T-cell (primary cell): ENCODE measurements at places on chromosomes 7 and 10. TPM values are rescaled to one million over a fixed set of nuclear protein-coding genes. Genes with fewer than 3 reads are reported as not detected.
A peak's percentile ranks its signal among the peaks of the same experiment; 100 is the strongest.

CACNA2D1 gene
- total RNA-seq = 0.35 TPM

DNA sequence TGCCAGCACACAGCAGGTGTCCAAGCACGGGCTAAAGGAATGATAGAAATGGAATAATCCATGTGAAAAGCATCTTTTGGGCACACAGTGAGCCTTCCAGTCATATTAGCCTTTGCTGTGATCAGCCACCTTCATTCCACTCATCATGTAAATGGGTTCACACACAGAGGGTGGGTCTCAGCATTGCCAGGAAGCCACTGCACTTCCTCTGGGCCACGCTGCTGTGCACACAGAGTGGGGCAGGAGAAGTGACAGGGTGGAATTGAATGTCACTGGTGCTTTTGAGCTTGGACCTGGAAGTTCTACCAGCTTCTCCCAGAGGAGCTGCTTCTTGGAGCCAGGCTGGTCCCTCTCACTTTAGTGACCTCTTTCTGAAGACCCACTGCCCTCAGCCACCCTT lies 203.5 kb downstream of the USP6NL start:
- H3K4me3 ChIP-seq = no peak overlapping the region
- DNase-seq = no peak
- peak overlapping the region; percentile 24 for H3K27ac ChIP-seq

DNA sequence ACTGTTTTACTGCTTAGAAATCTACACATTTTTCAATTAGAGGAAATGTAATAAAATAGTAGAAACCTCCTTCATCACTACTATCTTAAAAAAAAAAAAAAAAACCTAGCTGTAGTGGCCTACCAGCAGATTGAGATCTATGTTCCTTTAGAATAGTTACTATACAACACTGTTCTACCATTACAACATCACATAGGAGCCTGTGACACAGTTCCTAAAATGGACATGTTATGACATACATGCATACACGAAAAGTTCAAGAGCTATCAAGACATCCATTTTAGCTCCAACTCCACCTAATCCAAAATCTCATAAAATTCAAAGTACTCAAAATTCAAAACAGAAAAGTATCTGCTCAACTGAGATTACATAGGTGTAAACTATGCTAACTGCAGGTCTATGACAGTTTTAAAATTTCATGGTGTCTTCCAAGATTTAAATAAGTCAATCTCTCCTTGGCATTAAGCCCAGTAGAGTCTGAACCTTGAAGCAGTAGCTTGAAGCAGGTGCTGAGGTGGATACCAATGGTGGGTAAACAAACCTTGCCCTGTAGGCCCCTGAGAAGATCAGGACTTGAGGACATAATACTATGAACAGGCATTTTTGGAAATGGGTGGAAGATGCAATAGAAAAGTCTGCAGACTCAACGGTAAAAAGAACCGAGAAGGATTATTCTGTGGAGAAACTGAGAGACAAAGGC lies 17.0 kb downstream of the CACUL1 start:
- H3K36me3 ChIP-seq = no peaks in the 10 kb centered on the region
- H3K4me1 ChIP-seq = peaks cover 27% of the 10 kb centered on the region
- H3K4me3 ChIP-seq = no peak overlapping the region
- no peak for DNase-seq
- no peak overlapping the region for H3K27ac ChIP-seq
- H3K27me3 ChIP-seq = no peaks in the 10 kb centered on the region

DNA sequence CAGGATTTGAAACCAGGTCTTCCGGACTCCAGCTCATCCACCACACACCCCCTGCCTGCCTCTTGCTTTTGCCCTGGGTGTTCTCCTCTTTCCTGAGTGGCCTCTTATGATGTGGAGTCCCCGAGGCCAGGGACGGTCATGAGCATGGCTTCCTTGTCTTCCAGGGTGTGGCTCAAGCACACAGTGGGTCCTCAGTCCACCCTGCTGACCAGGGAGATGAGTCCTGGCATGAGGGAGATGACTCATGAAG lies 32.8 kb downstream of the DNAJB12 start:
- H3K36me3 ChIP-seq = no peaks in the 10 kb centered on the region
- H3K27me3 ChIP-seq = no peaks in the 10 kb centered on the region
- H3K4me3 ChIP-seq = no peak overlapping the region

DNA sequence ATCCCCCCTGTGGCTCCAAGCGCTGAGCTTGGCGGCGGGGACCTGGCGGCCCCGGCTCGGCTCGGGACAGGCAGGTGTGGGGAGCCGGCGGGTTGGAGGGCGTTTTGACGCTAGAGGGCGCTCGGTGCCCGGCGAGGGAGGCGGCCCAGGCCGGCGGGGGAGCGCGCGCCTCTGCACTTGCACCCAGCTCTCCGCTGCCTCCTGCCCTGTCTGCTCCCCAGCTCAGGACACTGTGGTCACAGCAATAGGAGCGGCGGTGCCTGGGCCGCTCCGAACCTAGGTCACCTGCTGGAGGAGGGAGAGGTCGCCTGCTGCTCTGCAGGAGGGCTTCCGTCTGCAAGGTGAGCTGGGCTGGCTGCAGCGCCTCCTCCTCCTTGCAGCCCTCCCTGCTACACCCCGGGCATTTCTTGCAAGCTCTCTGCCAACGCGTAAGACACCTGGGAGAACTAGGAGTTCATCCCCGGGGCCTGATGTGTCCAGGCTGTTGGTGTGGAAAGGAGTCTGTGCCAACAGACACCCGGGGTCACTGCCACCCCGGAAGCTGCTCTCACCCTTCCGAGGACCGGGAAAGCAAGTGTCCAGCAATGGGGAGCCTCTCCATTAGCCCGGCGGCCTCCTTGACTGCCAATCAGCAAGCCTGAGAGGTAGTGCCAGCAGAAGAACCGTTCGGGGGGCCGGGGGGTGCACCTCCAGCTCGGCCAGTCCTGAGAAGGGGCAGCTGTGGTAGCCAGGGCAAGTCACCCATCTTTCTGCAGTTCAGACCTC lies 620.4 kb downstream of the GALNT17 start:
- H3K36me3 ChIP-seq = no peaks in the 10 kb centered on the region
- DNase-seq = no peak
- H3K4me3 ChIP-seq = no peak overlapping the region
- H3K27ac ChIP-seq = no peak overlapping the region
- H3K27me3 ChIP-seq = peaks cover 22% of the 10 kb centered on the region
- H3K4me1 ChIP-seq = peaks cover 4% of the 10 kb centered on the region

DNA sequence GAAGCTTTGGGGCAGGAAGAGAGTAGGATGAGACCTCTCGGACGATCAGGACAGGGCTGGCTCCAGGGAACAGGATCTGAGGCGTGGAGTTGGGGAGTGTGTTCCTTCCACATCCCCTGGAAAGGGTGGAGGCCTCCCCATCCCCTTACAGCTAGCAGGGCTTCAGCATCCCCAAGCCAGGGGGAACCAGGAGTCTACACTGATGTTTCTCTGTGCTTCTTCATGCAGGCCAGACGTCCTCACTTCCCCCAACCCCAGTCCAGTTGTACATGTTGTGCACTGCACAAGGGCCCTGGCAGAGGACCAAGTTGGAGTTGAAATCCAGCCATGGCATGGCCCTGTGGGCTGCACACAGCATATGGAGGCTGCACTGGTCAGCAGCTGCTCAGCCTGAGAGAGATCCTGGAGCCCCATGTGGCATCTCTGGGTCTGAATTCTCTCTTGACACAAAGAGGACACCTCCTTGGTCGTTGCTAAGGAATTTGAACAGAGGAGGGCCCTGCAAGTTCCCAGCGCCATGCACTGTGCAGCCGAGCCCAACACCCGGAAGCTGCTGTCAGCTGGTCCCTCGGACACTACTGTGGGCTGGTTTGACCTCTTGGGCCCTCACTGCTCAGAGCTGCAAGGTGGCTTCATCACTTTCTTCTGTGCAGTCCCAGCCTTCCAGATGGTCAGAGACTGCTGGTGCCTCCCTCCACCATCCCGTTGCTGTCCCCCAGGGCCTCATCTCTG lies 181.1 kb downstream of the DNAJB6 start:
- DNase-seq = no peak
- H3K4me3 ChIP-seq = no peak overlapping the region
- no peaks in the 10 kb centered on the region for H3K36me3 ChIP-seq
- H3K4me1 ChIP-seq = no peaks in the 10 kb centered on the region
- H3K27me3 ChIP-seq = peaks cover 35% of the 10 kb centered on the region
- no peak overlapping the region for H3K27ac ChIP-seq

- DNase-seq = no peak
- no peaks in the 10 kb centered on the region for H3K27me3 ChIP-seq
- no peak overlapping the region for H3K4me3 ChIP-seq
- no peak overlapping the region for H3K27ac ChIP-seq
- no peaks in the 10 kb centered on the region for H3K4me1 ChIP-seq
Observed at GRCh38 chr7:156816943-156817572, 75.9 kb downstream of the LMBR1 start.

GRCh38 chr7:139660317-139661042 lies 117.3 kb downstream of the HIPK2 start:
- no peak overlapping the region for H3K4me3 ChIP-seq
- H3K4me1 ChIP-seq = peaks cover 6% of the 10 kb centered on the region
- H3K36me3 ChIP-seq = no peaks in the 10 kb centered on the region
- no peak overlapping the region for H3K27ac ChIP-seq
- no peak for DNase-seq

PAX2 gene
- not detected for total RNA-seq

AGMO gene
- total RNA-seq = not detected

CFAP43 gene
- not detected for total RNA-seq

DNA sequence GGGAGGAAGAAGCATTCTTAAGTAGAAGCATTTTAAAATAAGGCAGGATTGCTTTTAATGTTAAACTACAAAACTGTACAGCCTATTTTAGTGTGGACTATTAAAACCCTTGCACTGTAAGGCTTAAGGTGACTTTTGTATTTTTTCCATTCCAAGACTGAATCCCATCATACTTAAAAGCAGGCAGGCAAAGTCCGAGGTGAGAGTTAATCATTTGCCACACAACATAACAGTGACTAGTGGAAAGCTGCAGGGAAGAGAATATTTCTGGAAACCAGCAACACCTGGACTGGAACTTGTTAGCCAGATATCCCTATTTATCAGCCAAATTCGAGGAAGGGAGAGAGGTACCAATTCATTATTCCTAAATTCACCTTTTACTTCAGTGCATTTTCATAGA lies 3.5 kb downstream of the PRR15 start:
- peaks cover 6% of the 10 kb centered on the region for H3K27me3 ChIP-seq
- no peak overlapping the region for H3K4me3 ChIP-seq
- no peaks in the 10 kb centered on the region for H3K36me3 ChIP-seq
- H3K4me1 ChIP-seq = peaks cover 31% of the 10 kb centered on the region
- DNase-seq = no peak

DNA sequence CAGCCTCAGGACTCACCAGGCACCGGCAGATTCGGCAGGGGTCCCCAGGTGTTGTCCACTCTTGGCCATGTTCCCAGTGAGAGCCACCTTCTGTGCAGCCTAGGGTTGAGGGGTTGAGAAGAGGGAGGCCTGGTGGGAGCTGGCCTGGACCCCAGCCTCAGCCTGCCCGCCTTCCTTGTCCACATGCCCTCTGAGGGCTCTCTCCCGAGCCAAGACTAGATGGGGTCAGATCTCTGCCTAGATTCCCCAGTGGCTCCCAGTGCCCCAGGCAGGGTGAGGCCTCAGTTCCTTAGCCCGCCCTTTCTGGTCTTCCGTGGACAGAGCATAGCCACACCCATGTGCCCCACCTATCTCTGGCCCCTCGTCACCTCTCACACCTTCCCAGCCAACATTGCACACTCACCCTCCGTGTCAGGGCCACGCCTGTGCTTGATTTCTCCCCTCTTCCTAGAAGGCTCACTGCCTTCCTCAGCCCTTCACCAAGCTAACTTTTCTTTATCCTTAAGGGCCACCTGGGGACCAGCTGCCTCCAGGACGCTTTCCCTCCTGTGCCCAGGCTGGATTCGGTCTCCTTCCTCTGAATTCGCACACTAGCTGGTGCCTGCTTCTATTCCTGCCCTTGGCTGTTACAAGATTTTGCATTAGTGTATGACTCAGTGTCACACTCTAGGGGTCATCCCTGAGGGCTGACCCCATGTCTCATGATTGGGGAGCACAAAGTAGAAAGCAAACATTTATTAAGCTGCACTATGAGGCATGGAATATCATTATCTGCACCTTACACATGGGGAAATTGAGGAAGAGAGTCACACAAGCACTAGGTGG lies 7.5 kb downstream of the KCP start:
- H3K4me1 ChIP-seq = no peaks in the 10 kb centered on the region
- H3K27me3 ChIP-seq = no peaks in the 10 kb centered on the region
- no peak overlapping the region for H3K4me3 ChIP-seq
- DNase-seq = no peak
- H3K27ac ChIP-seq = no peak overlapping the region

DNA sequence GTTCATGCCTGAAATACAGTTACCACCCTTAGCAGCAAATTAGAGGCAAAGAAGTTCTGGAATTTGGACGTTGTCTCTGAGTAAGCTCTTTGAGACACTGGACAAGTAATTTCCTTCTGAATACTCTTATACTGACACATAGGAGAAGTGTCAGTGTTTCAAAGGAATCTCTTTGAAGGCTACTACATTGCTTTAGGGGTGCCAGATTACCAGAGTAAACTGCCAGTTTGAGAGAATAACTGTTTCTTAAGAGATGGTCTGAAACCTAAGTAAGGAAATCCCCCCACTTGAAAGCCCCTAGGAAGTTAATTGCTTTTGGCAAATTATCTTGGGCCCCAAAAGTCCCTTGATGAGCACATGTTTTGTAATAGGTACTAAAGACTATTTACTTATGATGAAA lies 3.4 kb downstream of the FAS start:
- no peak for DNase-seq
- H3K4me1 ChIP-seq = peaks cover 22% of the 10 kb centered on the region
- no peaks in the 10 kb centered on the region for H3K27me3 ChIP-seq
- H3K27ac ChIP-seq = peak overlapping the region; percentile 89
- no peak overlapping the region for H3K4me3 ChIP-seq

- no peak overlapping the region for H3K27ac ChIP-seq
- no peaks in the 10 kb centered on the region for H3K36me3 ChIP-seq
- no peaks in the 10 kb centered on the region for H3K27me3 ChIP-seq
Observed at GRCh38 chr10:12340937-12341336, 8.4 kb upstream of the CAMK1D start.

PON3 gene
- total RNA-seq = not detected

- peaks cover 20% of the 10 kb centered on the region for H3K4me1 ChIP-seq
- peak; percentile 27 for DNase-seq
- no peaks in the 10 kb centered on the region for H3K27me3 ChIP-seq
- no peak overlapping the region for H3K27ac ChIP-seq
- H3K4me3 ChIP-seq = peak overlapping the region; percentile 89
Observed at GRCh38 chr7:112938863-112939573, 147.6 kb downstream of the GPR85 start.

- peaks cover 2% of the 10 kb centered on the region for H3K4me1 ChIP-seq
Observed at GRCh38 chr7:149772241-149772955, 990 bp downstream of the ZNF467 start.

DNA sequence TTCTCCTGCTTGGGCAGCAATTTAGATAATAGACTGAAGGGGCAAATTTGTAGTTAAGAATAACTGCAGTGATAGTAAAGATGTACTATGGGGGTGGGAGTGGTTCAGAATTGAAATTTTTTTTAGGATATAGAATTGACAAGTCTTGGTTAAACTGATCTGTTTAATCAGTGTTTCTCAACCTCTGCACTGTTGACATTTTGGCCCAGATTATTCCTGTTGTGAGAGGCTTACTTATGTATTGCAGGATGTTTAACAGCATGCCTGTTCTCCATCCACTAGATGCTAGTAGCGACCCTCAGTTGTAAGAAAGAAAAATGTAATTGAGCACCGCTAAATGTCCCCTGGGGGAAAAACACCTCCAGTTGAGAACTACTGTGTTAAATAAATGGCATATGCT lies 176.5 kb downstream of the CCDC7 start:
- no peaks in the 10 kb centered on the region for H3K36me3 ChIP-seq
- DNase-seq = no peak
- H3K27me3 ChIP-seq = no peaks in the 10 kb centered on the region
- no peak overlapping the region for H3K4me3 ChIP-seq

KNDC1 gene
- 0.54 TPM for total RNA-seq

ELN gene
- total RNA-seq = 0.56 TPM
